ENCODE measurements at places on chromosomes 13 and 19.

DNA sequence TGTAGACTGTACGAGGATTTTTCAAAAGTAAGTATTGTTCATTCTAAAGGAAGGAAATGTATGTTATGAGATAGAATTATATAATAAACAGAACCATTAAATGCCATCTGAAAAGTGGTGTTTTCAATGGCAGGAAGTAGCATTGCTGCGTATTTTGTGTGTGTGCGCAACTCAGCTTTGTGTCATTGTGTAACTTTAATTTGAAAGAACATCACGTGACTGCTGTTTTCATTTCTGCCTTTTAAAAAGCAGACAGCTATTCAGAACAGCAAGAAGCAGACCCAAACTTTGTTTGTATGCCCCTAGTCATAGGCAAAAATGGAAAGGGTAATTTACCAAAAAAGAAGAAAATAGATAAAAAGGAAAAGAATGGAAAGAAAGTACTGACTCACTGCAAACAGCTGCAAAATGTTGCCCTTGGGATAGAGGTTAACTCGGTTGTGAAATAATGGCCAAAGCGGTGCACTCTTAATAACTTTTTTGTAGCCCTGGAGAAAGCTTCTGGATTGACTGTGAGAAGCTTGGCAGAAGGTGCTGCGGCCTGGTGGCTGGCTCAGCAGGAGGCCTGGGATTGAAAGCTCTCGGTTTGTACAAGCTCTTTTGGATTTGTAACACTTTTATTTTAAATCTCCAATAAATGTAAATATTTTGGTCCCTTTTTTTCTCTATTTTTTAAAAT is 97.3 kb downstream of the GGACT start:
- H3K27me3 ChIP-seq: no peaks in the 10 kb centered on the region
- no peak overlapping the region for H3K4me3 ChIP-seq
- peak overlapping the region; percentile 87 for H3K27ac ChIP-seq
- no peak for DNase-seq
- peaks cover 1% of the 10 kb centered on the region for H3K36me3 ChIP-seq

GRCh38 chr19:34692549-34692948 is 15.1 kb downstream of the ZNF302 start:
- H3K27ac ChIP-seq: no peak overlapping the region
- no peaks in the 10 kb centered on the region for H3K27me3 ChIP-seq
- no peak for DNase-seq
- H3K4me1 ChIP-seq: no peaks in the 10 kb centered on the region
- no peak overlapping the region for H3K4me3 ChIP-seq

DNA sequence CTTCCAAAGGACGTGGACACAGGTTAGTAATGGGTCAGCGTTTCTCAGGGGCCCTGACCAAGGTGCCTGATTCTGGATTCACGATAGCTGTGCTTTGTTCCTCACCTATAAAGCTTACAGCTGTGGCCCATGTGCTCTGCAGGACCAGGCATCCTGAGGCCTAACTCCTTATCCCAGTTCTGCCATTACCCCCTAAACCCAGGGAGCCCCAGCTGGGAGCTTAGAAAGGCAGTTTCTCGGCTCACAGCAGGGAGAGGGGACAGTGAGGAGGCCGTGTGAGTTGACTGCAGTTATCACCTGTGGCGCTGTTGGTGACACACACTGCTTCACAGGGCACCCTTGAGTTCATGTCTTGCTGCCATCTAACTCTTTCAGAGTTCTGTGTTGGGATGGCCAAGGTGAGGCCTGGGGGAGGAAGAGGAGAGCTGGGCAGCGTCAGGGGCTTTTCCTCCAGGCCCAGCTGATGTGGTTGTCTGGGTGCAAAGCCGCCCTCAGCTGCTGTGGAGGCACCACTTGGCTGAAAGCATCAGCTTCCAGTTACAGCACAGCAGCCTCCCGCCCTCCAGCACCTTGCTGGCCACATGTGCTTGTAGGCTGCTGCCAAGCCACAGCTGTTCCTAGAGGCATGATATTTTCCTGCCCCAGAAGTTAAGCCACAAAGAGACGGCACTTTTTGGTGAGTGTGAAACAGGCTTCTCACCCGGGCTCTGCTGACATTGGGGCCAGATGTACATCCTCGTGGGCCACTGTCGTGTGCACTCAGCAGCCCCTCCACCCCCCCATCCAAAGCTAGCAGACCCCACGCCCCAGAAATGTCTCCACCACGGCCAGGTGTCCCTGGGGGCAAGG is 99.6 kb upstream of the MCF2L start:
- H3K27ac ChIP-seq: no peak overlapping the region
- H3K4me1 ChIP-seq: no peaks in the 10 kb centered on the region
- H3K36me3 ChIP-seq: no peaks in the 10 kb centered on the region
- no peaks in the 10 kb centered on the region for H3K27me3 ChIP-seq

DNA sequence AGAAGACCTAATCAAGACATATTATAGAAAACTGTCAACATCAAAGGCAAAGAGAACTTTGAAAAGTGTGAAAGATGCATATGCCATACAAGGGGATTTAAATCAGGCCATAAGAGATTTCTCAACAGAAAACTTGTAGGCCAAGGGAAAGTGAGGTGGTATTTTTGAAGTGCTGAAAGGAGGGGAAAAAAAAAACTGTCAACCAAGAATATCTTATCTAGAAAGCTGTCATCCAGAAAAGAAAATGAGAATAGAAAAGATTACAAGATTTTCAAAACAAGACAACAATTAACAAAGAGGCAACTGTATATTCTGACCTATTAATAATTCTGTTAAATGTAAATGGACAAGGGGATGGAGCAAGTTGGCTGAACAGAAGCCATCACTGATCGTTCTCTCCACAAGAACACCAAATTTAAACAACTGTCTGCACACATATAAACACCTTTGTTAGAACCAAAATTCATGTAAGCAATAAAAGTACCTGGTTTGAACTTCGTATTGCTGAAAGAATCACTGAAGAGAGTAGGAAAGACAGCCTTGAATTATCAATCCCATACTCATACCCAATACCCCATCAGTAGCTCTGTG is 880.1 kb upstream of the PCDH9 start:
- no peaks in the 10 kb centered on the region for H3K36me3 ChIP-seq
- H3K4me1 ChIP-seq: no peaks in the 10 kb centered on the region
- no peaks in the 10 kb centered on the region for H3K27me3 ChIP-seq
- no peak for DNase-seq
- H3K4me3 ChIP-seq: no peak overlapping the region

GRCh38 chr19:39555883-39556282 is 15.9 kb upstream of the EID2 start:
- peaks cover 16% of the 10 kb centered on the region for H3K4me1 ChIP-seq
- no peak for DNase-seq

GRCh38 chr13:39462906-39463305 is 140.1 kb downstream of the LHFPL6 start:
- H3K27me3 ChIP-seq: no peaks in the 10 kb centered on the region
- H3K27ac ChIP-seq: peak overlapping the region; percentile 37
- H3K36me3 ChIP-seq: peaks cover 3% of the 10 kb centered on the region
- DNase-seq: no peak

- peak; percentile 90 for DNase-seq
- peaks cover 12% of the 10 kb centered on the region for H3K27me3 ChIP-seq
- H3K4me1 ChIP-seq: peaks cover 2% of the 10 kb centered on the region
- no peaks in the 10 kb centered on the region for H3K36me3 ChIP-seq
Observed at GRCh38 chr19:49391581-49392399, 3.7 kb downstream of the KASH5 start.

GRCh38 chr13:99971576-99972189 is at the start of gene ZIC5:
ZIC5 (minus strand) TSS chr13:99971767; CDS start chr13:99971603, 164 bp downstream.
- peaks cover 19% of the 10 kb centered on the region for H3K4me1 ChIP-seq
- DNase-seq: peak; percentile 95
- peak within 1 kb of the TSS; percentile 91 for H3K27ac ChIP-seq
- peaks cover 6% of the 10 kb centered on the region for H3K36me3 ChIP-seq

DNA sequence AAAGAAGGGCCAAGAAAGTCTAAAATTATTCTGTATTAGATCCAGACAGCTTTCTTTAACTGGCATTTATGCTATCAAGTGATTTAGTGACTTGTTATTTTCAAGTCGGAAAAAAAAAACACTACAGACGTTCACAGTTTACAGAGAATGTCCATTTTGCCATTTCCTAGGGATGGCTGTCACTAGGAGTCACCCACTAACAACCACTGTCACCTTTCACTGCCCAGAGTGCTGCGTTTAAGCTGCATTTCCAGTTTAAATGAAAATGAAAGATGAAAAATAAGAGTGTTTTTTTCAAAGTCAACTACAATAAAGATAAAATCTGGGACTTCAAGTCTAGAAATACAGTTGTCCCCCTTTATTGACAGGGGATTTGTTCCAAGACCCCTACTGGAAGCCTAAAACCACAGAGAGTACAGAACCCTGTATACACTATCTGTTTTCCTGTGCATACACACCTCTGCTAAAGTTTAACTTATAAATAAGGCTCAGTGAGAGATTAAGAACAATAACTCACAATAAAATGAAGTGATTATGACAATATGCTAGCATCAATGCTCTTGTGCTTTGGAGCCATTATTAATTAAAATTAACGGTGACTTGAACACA is 112.5 kb downstream of the SACS start:
- H3K27ac ChIP-seq: peak overlapping the region; percentile 95
- H3K4me3 ChIP-seq: peak overlapping the region; percentile 67

- no peak for DNase-seq
- no peak overlapping the region for H3K4me3 ChIP-seq
- peaks cover 26% of the 10 kb centered on the region for H3K27me3 ChIP-seq
- no peak overlapping the region for H3K27ac ChIP-seq
- H3K36me3 ChIP-seq: no peaks in the 10 kb centered on the region
Observed at GRCh38 chr19:45499196-45500180, 1.2 kb downstream of the PPM1N start.
